K562 (cell line): ENCODE measurements at places on chromosomes 4 and X.

- no peak for DNase-seq
Measured at GRCh38 chr4:57672846-57673433, 562.8 kb upstream of the IGFBP7 start.

- DNase-seq: no peak
Measured at GRCh38 chr4:15427701-15428100, at the start of gene C1QTNF7. Gene C1QTNF7 (plus strand): TSS chr4:15428033. CDS start chr4:15435744, 7,711 bp downstream.

- no peak for DNase-seq
Measured at GRCh38 chr4:89681219-89681618, 155.7 kb downstream of the SNCA start.

- no peak for DNase-seq
Measured at GRCh38 chr4:61374447-61374891, 174.3 kb downstream of the ADGRL3 start.

DNA sequence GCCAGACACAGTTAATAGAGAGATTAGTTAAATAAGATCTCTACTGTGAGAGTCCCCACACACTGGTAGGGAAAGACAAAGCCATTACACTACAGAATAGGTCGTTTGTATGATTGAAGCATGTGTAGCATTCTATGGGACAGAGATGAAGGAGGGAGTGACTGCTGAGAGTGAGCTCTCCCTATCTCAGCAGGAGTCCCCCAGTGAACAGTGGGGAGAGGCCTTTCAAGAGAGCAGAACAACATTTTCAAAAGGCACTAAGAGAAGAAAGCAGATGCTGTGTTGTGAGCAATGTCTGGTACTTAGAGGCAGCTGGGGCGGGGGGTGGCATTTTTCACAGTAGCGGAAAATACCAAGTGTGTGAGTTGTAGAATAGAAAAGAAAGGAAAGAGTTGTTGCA, 413.6 kb downstream of the AFF2 start:
- no peak for DNase-seq

DNA sequence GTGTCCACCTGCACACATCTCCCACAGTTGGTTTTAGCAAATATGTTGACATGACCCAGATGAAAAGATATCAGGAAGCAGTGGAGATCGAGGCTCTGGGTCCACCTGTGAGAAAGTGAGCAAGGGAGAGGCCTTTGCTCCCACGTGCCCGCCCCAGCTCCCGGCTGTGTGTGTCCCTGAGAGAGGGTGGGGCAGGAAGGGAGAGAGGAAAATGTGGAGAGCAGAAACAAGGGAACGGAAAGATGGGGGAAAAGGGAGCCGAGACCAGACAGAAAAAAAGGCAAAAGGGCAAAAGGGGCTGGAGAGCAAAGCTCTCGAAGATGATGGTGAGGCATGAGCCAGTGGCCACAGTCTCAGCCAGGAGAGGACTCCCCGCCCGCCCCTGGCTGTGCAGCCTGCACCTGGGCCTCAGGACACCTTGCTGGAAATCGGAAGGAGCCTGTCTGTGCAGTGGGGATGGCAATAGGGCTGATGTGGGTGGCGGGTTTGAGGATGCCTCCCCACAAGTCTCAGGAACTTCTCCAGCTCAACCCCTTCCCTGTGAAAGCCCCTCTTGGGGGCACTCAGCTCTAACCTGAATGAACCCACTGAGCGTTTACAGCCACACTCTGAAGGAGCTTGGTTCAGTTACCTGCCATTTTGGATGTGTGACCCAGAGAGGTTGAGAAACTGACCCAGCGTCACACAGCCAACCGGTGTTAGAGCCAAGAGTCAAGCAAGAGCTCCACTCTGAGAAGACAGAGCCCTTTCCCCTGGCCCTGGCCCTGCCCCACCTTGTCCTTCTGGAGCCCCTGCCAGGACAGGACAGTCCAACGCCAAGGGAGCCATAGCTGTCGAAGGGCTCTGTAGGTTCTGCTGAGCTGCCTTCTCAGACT, 20.3 kb upstream of the MSX1 start:
- DNase-seq: no peak

DNA sequence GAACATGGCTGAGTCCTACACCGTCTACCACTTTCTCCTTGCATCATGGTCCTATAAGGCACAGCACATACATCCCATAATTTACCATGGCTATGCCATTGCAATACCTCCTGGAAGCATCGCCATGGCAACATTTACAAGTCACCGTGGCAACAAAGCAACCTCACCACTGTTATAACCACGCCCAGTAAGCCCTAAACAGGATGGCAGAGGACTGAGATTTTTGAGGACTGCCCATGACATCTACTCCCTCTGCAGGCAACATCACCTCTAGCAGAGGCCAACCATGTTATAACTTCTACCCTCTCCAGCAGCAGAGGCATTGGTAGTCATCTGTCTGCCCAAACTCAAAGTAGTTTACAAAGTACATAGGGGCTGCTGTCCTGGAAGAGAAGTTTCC, 29.7 kb downstream of the BCOR start:
- DNase-seq: no peak

- DNase-seq: no peak
Measured at GRCh38 chr4:142091085-142091513, 454.7 kb downstream of the IL15 start.

GRCh38 chr4:5809216-5809776, 83.6 kb downstream of the CRMP1 start:
- DNase-seq: no peak
